ENCODE measurements at places on chromosomes 5 and 9. TPM values are rescaled to one million over a fixed set of nuclear protein-coding genes. Genes with fewer than 3 reads are reported as not detected.

- H3K27ac ChIP-seq, result no peak overlapping the region
- no peaks in the 10 kb centered on the region for H3K36me3 ChIP-seq
- DNase-seq, result no peak
- H3K4me3 ChIP-seq, result no peak overlapping the region
- H3K27me3 ChIP-seq, result no peaks in the 10 kb centered on the region
- H3K4me1 ChIP-seq, result no peaks in the 10 kb centered on the region
Measured at GRCh38 chr5:120372899-120373298, 91.2 kb upstream of the PRR16 start.

DNA sequence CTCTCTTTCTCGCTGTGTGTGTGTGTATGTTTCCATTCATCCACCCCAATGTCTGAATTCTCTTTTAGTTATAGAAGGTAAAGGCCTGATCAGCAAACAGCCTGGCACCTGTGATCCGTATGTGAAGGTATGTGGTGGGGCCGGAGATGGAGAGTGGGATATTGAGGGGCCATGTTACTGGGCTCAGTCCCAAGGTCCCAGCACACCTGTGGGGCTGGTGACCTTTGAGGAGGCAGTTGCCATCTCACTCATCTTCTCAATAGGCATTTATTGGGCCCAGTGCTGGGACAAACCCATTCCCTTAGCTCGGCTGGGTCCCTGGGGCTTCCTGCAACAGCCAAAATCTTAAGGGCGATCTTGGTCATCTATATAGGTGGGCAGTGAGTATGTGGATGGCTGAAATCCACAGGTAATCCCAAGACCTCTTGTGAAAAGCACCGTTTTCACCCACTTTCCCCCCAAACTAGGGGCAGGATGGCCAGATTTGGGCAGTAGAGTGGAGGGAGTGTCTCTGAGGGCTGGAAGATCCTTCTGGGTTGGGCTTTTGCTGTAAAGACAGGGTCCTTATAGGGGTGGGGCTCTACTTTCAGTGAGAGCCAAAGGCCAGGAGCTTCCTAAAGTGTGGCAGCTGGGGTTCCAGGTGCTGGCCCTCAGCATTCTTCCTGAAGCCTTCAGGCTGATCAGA lies 19.6 kb downstream of the RGS3 start:
- no peak for DNase-seq
- peaks cover 20% of the 10 kb centered on the region for H3K4me1 ChIP-seq
- no peaks in the 10 kb centered on the region for H3K36me3 ChIP-seq
- no peak overlapping the region for H3K4me3 ChIP-seq
- peaks cover 4% of the 10 kb centered on the region for H3K27me3 ChIP-seq

Gene OR1Q1
- total RNA-seq, result 0.33 TPM

GRCh38 chr9:79176014-79176697 lies 395.6 kb upstream of the TLE4 start:
- H3K27ac ChIP-seq, result no peak overlapping the region
- H3K4me1 ChIP-seq, result no peaks in the 10 kb centered on the region
- no peaks in the 10 kb centered on the region for H3K27me3 ChIP-seq

DNA sequence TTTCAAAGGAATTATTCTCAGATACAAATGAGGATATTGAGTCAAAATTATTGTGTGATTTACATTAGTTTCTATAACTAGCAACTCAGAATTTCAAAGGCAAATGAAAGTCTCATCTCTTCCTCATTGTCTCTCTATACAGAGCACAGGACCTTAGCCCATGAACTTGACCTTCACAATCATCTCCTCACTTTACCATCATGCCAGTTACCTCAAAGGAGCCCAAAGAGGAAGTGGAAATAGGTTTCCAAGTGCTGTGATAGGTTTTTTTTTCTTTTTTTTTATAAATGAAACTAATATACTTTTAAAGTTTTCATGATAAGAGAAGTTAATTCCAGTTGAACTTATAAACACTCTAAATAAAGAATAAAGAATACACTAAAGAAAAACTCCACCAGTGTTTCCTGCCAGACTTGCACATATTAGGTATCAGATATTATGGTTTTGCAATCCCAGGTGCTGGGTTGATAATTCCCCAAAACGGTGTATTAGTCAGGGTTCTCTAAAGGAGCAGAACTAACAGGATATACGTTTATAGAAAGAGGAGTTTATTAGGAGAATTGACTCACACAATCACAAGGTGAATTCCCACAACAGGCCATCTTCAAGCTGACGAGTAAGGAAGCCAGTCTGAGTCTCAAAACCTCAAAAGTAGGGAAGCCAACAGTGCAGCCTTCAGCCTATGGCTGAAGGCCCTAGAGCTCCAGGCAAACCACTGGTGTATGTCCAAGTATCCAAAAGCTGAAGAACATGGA lies 50.1 kb upstream of the ADAMTS16 start:
- no peaks in the 10 kb centered on the region for H3K4me1 ChIP-seq
- no peak for DNase-seq
- no peak overlapping the region for H3K27ac ChIP-seq
- H3K4me3 ChIP-seq, result no peak overlapping the region
- no peaks in the 10 kb centered on the region for H3K36me3 ChIP-seq

GRCh38 chr9:87340391-87340790 lies 157.3 kb upstream of the DAPK1 start:
- H3K27me3 ChIP-seq, result peaks cover 12% of the 10 kb centered on the region
- no peak overlapping the region for H3K27ac ChIP-seq
- no peak for DNase-seq
- H3K4me1 ChIP-seq, result peaks cover 3% of the 10 kb centered on the region
- no peaks in the 10 kb centered on the region for H3K36me3 ChIP-seq

Gene PAXX
- total RNA-seq, result 93.4 TPM

Gene FAM81B
- total RNA-seq, result not detected

DNA sequence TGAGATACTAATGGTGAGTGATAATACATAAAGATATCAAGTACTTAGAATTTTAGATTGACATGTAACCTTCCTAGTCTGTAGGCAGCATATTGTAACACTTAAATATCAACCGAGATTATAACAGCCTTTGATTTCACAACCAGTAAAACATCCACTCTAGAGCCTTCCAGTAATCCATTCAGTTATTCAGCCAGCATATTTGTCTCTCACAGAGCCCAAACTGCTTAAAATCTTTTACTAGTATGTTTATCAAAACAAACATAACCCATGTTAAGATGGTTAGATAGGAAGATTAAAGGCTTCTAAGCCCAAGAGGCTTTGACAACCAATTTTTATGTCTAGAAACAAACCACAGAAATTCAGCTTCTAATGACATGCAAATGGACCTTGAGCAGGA lies 177.9 kb upstream of the FST start:
- H3K27ac ChIP-seq, result no peak overlapping the region
- H3K4me1 ChIP-seq, result no peaks in the 10 kb centered on the region
- DNase-seq, result no peak

Gene CNTNAP3B
- not detected for total RNA-seq

GRCh38 chr9:121299467-121300282 lies 31.7 kb downstream of the GSN start:
- H3K4me3 ChIP-seq, result peak overlapping the region; percentile 72
- DNase-seq, result peak; percentile 56
- H3K36me3 ChIP-seq, result no peaks in the 10 kb centered on the region
- no peak overlapping the region for H3K27ac ChIP-seq

- no peak overlapping the region for H3K27ac ChIP-seq
- no peaks in the 10 kb centered on the region for H3K4me1 ChIP-seq
Measured at GRCh38 chr9:29802454-29802853, 2229.2 kb upstream of the C9orf72 start.

GRCh38 chr5:59066367-59067163 lies 483.7 kb downstream of the RAB3C start:
- H3K4me3 ChIP-seq, result no peak overlapping the region
- H3K4me1 ChIP-seq, result no peaks in the 10 kb centered on the region
- H3K27me3 ChIP-seq, result peaks cover 5% of the 10 kb centered on the region
- peaks cover 5% of the 10 kb centered on the region for H3K36me3 ChIP-seq

- no peaks in the 10 kb centered on the region for H3K36me3 ChIP-seq
- peaks cover 38% of the 10 kb centered on the region for H3K27me3 ChIP-seq
- no peak for DNase-seq
- peaks cover 4% of the 10 kb centered on the region for H3K4me1 ChIP-seq
Measured at GRCh38 chr5:33933723-33934169, 2.4 kb upstream of the RXFP3 start.

GRCh38 chr9:21653091-21653490 lies 149.3 kb upstream of the MTAP start:
- peaks cover 3% of the 10 kb centered on the region for H3K27me3 ChIP-seq
- no peak overlapping the region for H3K4me3 ChIP-seq
- H3K36me3 ChIP-seq, result peaks cover 14% of the 10 kb centered on the region
- no peaks in the 10 kb centered on the region for H3K4me1 ChIP-seq

DNA sequence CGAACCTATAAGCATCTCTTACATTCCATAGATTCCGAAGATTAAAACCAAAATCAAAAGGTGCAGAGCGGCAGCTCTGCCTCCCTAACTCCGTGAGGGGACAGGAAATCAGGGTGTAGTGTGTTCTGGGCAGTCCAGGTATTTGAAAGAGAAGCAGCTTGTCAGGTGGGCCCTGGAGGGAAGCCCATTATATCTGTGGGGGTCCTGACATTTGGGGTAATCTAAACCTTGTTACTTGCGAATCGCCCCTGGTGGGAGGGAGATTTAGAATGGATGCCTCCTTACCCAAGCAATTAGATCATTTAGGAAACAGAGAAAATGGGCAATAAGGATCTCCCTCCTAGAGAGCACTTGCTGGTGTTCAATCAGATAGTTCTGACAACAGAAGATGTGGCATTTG lies 126.9 kb downstream of the EFNA5 start:
- DNase-seq, result no peak
- no peak overlapping the region for H3K27ac ChIP-seq
- H3K4me1 ChIP-seq, result peaks cover 3% of the 10 kb centered on the region
- H3K4me3 ChIP-seq, result no peak overlapping the region
- H3K36me3 ChIP-seq, result no peaks in the 10 kb centered on the region

Gene ANKRD20A1
- not detected for total RNA-seq

GRCh38 chr5:66757219-66757833 lies 161.1 kb downstream of the MAST4 start:
- no peak for DNase-seq
- no peaks in the 10 kb centered on the region for H3K36me3 ChIP-seq
- peaks cover 14% of the 10 kb centered on the region for H3K27me3 ChIP-seq

DNA sequence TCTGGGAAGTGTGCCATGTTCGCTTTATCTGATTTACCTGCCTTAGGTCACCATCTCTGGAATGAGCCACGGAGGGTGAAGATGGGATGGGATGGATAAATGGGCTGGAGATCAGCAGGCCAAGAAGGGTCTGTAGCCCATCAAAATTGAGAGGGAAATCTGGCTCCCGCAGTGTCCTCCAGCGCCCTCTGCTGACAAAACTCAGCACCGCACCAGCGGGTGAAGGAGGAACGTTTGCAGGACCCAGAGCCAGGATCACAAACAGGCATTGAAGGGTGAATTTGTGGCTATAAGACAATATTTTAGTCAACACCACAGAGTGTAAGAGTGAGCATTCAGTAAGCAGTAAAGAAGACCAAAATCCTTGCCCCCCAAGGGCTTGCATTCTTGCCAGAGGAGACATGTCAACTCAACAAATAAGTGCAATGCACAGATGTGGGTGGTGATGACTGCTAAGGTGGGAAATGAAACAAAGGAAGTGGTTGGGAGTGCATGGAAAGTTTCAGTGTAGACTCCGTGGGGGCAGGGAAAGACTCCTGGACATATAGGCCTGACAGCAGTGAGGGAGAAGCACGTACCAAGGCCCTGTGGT lies 124.4 kb downstream of the TENT4A start:
- H3K4me3 ChIP-seq, result no peak overlapping the region
- H3K27ac ChIP-seq, result no peak overlapping the region
- H3K4me1 ChIP-seq, result peaks cover 10% of the 10 kb centered on the region
- H3K36me3 ChIP-seq, result no peaks in the 10 kb centered on the region
- H3K27me3 ChIP-seq, result peaks cover 8% of the 10 kb centered on the region

Gene RBM27
- 19.3 TPM for total RNA-seq

GRCh38 chr9:106970219-106970975 lies 107.4 kb downstream of the ZNF462 start:
- no peak overlapping the region for H3K4me3 ChIP-seq
- H3K36me3 ChIP-seq, result peaks cover 1% of the 10 kb centered on the region
- DNase-seq, result no peak
- peaks cover under 1% of the 10 kb centered on the region for H3K4me1 ChIP-seq
- H3K27ac ChIP-seq, result no peak overlapping the region
- H3K27me3 ChIP-seq, result peaks cover 12% of the 10 kb centered on the region

DNA sequence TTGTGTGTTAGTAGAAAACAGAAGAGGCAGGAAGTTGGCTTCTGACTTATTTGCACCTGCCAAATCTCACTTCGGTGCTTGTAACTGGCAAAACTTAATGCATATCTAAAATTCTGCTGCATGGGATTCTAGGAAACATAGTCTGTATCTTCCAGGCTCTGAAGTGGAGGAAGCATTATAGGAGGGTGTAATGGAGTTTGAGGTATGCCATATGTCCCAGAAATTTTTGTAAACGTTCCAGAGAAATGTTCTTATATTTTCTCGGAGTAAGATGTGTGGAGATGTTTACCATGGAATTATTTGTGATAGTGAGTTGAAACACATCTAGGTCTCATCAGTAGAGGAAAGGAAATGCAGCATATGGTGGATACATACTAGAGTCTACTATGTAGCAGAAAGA lies 1329.0 kb upstream of the NUDT12 start:
- no peak overlapping the region for H3K27ac ChIP-seq
- no peak overlapping the region for H3K4me3 ChIP-seq
- H3K4me1 ChIP-seq, result no peaks in the 10 kb centered on the region
- no peaks in the 10 kb centered on the region for H3K27me3 ChIP-seq
- H3K36me3 ChIP-seq, result no peaks in the 10 kb centered on the region
- no peak for DNase-seq

- DNase-seq, result no peak
- H3K36me3 ChIP-seq, result no peaks in the 10 kb centered on the region
- H3K4me3 ChIP-seq, result no peak overlapping the region
- peaks cover 5% of the 10 kb centered on the region for H3K27me3 ChIP-seq
- H3K27ac ChIP-seq, result no peak overlapping the region
- H3K4me1 ChIP-seq, result no peaks in the 10 kb centered on the region
Measured at GRCh38 chr9:79300068-79300467, 271.7 kb upstream of the TLE4 start.

DNA sequence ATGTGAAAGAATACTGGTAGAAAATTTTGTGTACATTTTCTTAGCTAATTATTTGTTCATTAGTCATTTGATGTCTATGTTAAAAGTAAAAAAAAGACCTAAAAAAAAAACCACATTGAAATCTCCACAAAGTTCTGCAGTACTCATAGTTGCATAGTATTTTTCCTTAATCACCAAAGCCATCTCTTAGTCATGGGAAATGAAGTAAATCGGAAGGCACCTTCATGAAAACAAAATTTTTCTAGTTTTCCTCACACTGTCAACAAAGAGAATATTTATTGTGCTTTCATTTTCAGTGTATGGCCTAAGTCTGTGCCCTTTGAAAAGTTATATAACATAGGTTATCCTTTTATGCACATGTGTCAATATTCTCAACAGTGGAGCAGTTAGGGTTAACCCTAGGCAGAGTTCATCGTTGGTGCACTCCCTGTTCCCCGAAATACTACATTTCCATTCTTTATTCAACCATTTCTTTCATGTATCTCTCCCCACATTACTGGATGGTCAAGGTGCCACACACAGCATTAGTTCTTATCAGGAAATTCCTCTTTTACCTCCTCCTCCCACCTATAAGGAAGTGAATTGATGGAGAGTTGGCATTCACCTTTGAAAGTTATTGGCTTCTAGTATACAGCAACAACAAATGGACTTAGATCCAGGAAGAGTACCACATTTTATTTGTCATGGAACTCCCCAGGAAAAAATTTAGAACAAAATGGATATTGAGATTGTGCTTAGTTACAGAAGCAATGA lies 93.1 kb downstream of the NUDT12 start:
- no peak overlapping the region for H3K4me3 ChIP-seq
- no peak overlapping the region for H3K27ac ChIP-seq
- H3K27me3 ChIP-seq, result peaks cover 6% of the 10 kb centered on the region
- no peak for DNase-seq
- H3K36me3 ChIP-seq, result no peaks in the 10 kb centered on the region
- H3K4me1 ChIP-seq, result no peaks in the 10 kb centered on the region

Gene CREBRF
- 39.3 TPM for total RNA-seq

Measured in activated naive CD8-positive, alpha-beta T cell treated with anti-CD3 and anti-CD28 coated beads, Interleukin-2, amount 10 ng/mL, durations not matched to agents 7 days and 5 days (primary cell).